Stimulated activated CD4-positive, alpha-beta T cell treated with anti-CD3 and anti-CD28 coated beads, Interleukin-12 subunit alpha, Interleukin-12 subunit beta, amount 100 ng/mL, for 4 hours (primary cell): ENCODE measurements at places on chromosomes 5 and 9.

DNA sequence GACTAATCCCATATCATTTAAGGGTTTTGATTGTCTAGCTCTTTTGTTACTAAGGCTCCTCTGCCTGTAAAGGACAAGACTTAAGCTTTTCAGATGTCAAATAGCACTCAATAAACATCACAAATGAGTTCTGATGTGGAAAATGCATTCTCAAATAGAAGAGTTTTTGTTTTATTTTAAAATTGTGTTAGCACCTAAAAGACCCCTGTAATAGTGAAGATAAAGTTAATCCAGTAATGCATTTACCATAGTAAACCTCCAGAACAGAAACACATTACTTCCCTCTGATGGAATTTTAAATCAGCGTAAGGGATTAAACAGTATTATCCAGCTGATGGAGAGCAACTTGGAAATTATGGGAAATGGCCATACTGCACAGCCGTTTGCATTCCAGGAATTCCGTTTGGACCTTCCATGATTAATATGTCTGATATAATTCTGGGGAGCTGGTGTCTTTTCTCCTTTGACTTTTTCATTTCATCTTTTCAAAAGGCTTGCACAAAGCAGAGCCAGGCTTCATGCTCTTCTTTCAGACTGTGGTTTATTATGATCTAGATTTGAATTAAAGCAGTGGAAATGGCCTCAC is 105.6 kb downstream of the PPP2R2B start:
- DNase-seq, result no peak

DNA sequence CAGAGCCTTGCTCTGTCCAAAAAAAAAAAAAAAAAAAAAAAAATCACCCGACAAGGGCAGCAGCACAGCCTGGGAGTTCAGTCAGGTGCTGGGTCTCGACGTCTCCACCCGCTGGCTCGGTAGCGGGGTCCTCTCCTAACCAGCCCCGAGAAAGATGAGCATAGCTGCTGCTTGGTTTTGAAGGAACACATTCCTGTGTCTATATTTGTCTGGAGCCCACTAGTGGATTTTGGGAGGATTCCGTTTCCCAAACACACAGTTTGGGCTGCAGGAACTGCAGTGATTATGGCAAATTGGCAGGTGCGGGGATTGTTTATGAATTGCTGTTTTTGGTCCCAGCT is 1.2 kb downstream of the OTULINL start:
- DNase-seq, result no peak

DNA sequence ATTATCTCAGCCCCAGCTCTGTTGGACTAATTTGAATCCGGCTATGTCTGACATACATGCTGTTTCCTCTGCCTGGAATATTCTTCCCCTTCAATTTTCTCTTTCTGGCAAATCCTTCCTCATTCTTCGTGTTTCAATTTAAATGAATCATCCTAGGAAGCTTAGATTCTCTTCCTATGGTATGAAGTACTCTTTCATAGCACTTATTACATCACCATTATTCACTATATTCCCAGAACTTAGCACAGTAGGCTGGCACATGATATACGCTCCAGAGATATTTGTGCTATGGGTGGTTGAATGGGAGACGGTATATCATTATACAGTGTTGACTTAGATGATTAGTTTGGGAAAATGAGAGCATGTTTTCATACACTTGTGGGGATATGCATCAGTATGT is 91.0 kb upstream of the JAK2 start:
- DNase-seq, result no peak

GRCh38 chr9:15271403-15271802 is 35.6 kb downstream of the TTC39B start:
- DNase-seq, result no peak

GRCh38 chr9:106866243-106866642 is 3.3 kb downstream of the ZNF462 start:
- DNase-seq, result no peak

- DNase-seq, result no peak
Observed at GRCh38 chr5:91177639-91178038, 205.5 kb downstream of the ARRDC3 start.

DNA sequence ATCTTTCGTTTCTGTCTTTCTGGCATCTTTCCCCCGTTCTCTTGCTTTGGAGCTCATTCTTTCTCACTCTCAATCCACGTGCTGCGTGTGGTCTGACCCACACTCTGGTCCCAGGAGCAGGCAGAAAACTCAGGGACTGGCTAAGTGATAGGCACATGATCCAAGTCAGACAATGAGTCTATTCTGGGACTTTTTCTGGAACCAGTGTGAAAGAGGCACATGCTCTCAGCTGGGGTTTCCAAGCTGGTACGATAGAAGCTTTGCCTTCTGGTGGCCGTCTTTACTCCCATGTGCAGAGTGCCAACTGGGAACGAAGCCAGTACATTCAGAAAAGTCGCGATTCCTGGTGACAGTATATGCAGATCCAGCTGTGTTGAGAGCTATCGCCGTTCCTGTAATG is 94.4 kb downstream of the PDZD2 start:
- DNase-seq, result no peak

DNA sequence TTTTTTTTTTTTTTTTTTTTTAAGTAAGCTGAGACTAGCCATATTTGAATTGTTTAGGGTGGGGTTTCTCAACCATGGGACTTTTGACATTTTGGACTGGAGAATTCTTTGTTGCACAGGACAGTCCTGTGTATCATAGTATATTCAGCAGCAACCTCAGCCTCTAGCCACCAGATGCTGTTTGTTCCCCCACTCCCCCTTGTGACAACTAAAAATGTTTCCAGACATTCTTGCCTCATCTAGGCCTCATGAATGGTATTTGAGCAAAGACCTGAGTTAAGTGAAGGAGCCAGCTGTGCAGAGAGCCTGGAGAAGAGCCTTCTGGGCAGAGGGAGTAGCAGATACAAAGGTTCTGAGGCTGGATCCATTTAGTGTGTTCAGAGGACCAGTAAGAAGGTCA is 155.9 kb downstream of the SGCD start:
- DNase-seq, result no peak

DNA sequence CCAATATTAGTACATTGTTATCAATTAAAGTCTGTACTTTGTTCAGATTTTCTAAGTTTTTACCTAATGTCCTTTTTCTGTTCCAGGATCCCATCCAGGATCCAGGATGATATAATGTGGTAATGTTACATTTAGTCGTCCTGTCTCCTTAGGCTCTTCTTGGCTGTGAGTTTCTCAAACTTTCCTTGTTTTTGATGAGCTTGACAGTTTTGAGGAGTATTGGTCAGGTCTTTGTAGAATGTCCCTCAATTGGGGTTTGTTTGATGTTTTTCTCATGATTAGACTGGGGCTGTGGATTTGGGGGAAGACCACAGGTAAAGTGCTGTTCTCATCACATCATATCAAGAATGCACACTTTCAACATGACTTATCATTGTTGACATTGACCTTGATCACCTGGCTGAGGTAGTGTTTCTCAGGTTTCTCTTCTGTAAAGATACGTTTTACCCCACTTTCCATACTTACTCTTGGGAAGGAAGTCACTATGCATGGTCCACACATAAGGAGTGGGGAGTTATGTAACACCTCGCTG is 9.6 kb downstream of the NDFIP1 start:
- no peak for DNase-seq

DNA sequence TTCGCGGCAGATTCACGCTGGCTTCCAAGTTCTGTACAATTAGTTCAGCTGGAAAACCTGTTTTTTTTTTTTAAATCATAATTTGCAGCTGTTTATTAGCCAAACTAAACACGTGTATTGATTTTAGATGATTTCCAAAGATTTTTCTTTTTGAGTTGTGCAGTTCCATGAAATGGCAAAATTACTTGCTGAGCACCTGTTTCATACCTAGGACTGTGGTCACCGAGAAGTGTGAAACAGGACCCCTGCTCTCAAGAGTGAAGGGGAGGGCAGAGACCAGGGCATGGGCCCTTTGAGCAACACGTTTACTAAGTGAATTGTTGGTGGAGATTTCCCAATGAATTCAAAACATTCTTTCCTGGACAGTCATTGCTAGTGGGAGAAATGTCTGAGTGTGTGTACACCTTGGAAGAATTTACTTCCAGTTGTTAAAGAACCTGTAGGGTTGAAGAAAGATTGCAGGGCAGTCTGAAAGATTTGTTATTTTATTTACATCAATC is 688 bp downstream of the SNX24 start:
- DNase-seq, result no peak

DNA sequence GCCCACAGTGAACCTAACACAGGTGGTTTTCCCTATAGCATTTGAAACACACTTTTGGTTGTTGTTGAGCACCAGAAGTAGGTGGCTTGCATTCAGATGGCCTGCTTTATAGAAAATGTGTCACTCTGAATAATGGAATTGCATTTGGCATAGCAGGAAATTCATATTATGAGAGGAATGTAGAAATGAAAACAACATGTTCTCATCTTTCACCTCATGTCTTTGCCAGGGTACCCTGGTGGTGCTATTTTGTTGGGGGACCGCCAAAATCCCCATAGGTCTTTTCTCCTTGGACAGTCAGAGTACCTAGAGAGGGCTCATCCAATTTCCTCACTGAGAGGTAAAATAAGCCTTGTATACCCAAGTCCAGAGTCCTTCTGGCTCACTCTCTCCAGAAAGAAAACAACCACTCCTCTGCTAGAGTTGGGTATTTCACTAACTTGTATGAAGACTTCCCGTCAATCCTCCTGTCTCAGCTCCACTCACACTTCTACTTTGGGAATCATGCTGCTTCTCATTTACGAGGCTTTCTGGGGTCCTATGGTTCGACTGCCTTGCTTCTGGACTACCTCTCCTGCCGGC is 67.4 kb downstream of the MRPS27 start:
- no peak for DNase-seq

DNA sequence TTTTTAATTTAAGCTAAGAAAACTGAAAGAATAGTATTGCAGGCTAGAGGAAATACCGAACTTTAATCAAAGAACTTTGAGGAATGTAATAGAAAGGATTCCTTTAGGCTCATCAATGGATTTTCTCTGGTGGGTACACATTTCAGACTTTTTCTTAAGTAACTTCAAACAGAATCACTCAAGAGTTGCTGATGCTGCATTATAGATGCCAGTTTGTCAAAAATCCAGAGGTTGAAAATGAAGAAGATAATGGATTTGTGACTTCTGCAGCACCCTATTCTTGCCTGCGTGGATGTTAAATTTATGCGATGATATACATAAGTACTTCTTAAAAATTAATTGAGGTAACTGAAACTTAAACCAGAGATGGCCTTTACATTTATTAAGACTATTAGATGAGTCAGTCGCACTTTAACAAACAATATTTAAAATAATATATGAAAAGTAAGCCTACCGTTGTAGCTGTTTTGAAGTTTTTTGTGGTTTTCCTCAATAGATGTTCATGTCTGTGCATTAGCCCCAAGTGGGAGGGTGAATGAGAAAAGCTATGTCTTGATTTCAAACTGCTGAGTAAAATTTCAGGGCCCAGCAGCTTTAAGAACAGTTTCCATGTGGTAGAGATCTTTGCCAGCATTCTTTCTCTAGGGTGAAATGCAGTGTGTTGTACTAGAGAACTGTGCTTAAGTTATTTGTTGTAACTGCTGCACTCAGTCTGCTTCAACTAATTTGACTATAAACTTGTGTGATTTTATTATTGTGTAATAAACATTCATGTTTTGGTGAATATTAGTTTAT is at the start of gene OGN:
Gene OGN (minus strand): TSS at position 537 of the 795 bp plus-strand sequence. CDS start 1,171 bp downstream, outside the sequence.
- DNase-seq, result no peak

GRCh38 chr5:154806176-154806575 is 44.2 kb downstream of the FAXDC2 start:
- no peak for DNase-seq

DNA sequence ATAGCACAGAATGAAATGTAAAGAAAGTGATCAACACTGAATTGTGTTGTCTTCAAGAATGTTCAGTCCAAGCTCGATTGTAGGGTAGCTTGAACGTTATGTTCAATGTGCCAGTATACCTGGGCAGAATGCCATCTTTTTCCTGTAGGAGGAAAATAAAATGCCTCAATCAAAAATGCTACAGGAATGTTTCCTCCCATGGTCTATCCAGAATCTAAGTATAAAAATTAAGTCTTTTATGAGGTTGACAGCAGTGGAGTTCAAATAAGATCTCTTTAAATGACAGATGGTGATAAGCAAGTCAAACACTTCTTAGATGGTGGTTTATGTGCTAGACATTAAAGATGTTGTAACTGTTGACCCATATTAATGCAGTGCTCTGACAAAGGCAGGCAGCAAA is 488.6 kb downstream of the CSNK1G3 start:
- DNase-seq, result no peak

DNA sequence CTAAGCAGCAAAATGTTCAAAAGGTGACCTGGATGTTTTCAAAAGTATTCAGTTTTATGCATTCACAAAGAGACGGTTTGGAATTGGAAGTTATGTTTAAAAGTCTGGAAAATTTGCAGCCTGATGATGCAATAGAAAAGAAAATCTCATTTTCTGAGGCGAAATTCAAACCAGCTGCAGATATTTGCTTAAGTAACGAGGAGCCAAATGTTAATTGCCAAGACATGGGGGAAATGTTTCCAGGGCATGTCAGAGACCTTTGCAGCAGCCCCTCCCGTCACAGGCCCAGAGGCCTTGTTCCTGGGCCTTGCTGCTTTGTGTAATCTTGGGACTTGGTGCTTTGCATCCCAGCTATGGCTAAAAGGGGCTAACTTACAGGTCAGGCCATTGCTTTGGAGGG is 228.2 kb downstream of the MAN2A1 start:
- no peak for DNase-seq

DNA sequence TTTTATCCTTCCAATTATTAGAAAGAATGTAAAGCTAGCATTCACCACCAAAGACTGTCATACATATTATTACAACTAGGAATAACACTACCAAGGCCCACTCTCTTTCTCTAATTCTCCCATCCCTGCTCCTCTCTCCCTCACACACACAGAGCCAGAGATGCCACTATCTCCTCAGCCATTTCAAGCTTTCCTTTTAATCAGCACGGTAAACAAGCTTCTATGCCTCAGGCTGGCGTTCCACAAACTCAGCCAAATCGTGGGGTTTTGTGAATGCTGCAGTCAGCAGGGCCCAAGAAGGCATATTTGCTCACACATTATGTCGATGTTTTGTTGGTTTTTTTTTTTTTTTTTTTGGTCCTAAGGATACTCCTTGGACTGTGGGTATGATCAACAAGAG is 979.9 kb upstream of the DMAC1 start:
- DNase-seq, result no peak

GRCh38 chr5:136276946-136277345 is 84.0 kb upstream of the SMIM32 start:
- DNase-seq, result no peak

DNA sequence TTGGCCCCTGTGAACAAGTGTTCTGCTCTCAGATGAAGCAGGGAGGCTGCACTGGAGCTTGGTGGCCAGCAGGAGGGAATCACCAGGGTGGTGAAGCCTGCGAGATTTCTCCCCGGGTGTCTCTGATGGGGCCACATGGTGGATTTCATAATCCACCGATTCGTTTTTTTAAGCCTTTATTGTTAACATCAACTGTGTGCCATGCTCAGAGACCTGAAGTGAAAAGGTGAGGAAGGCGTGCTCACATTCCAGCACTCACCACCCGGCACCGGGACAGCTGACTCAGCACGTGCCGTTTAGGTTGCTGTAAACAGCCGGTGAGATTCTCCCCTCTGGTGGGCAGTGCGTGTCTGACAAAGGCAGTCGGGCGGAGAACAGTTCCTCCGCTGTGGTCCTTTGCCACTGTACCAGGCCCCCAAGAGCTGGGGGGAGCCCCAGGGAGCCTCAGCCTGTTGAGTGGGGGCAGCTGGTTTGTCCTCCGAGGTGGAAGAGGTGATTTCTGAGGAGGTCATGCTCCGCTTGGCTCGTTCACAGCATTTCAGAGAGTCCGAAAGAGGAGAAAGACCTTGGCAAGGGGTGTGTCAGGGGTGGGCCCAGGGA is 12.7 kb upstream of the AHRR start:
- no peak for DNase-seq
